GM18507 (cell line): ENCODE measurements at places on chromosomes 7 and 10.

GRCh38 chr10:132708936-132709335, 77.0 kb downstream of the NKX6-2 start:
- DNase-seq: no peak

- DNase-seq: no peak
Measured at GRCh38 chr7:22949944-22950343, 64.0 kb downstream of the HYCC1 start.

DNA sequence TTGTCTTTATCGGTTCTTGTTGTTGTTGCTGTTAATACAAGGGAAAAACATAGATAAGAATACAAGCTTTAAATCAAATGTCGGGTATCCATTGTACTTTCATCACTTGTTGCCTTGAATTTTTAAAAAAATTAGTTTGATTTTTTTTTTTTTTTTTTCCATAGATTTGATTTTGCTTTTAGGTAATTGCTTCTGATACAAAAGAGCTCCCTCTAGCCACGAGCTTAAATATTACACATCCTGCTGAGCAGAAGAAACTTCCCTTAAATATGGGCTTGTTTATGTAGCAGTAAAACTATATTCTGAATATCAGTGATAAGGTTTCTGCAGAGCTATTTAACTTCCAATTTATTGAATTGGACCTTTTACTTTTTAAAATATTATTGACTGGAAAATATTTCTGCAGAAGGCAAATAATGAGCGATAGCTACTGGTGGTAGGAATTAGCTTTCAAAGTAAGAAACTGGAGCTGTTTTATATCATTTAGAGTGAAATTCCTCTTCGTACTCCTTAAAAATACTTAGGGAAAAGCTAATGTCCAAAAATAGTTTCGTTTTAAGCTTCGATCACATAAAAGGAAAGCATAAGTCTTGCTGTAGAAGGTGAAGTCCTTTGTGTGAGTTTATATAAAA, 216.9 kb downstream of the POLR1F start:
- no peak for DNase-seq

DNA sequence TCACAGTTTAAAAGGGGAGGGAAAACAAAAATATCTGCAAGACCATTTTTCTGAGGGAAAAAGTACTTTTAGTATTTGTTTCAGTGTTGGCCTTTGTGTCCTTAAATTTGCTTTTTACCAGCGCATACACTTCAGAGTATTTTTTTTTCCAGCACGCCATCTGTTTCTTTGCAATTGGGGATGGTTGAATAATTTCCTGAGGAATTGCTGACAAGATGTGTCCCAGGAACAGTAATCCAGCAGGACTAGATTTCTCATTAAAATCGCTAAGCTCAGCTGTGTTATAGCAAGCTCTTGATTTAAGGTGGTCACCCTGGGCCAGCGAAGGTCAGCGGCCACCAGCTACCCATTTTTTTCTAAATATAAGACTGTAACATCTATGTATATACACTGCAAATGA, 156.9 kb upstream of the RHOBTB1 start:
- no peak for DNase-seq

DNA sequence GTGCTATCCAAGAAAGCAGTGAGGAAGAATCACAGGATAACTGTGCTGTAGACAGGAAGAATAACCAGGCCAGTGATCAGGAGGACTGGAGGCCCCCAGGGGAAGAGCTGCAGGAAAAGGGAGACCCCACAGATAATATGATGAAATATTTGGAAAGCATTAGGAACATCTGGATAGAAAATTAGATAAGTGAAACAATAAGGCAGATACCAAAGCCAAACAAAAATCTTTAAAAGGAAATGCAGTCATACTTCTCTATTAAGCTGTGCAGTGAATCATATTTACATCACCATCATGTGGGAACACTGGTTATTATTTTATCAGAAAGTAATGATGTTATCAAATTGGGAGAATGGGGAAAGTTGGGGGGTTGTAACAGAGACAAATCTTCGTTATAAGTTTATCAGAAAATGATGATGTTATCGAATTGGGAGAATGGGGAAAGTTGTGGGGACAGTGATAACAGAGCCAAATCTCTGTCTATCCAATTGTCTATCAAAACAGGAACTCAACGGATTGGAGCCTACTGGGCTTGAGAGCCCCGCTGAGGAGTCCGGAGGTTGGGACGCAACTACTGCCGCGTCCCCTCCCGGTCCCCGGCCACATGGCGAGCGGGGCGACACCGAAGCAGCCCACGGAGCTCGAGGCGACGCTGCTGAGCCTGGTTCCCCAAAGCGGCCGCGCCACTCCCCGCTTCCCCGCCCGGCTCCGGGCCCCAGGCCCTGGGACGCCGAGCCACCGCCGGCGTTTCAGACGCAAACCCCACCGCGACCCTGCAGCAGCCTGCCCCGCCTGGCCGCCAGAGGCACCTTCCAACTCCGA, 14.0 kb upstream of the RALA start:
- DNase-seq: no peak
